ENCODE measurements at places on chromosomes 2 and 18. TPM values are rescaled to one million over a fixed set of nuclear protein-coding genes. Genes with fewer than 3 reads are reported as not detected.

FOXD4L1 gene
- not detected for total RNA-seq

IL37 gene
- total RNA-seq: not detected

CHRNA1 gene
- total RNA-seq: 0.09 TPM

FAM124B gene
- total RNA-seq: 130 TPM

INPP5D gene
- 26.9 TPM for total RNA-seq

HPCAL1 gene
- total RNA-seq: 55.2 TPM

REG1B gene
- total RNA-seq: not detected

SLC11A1 gene
- 0.19 TPM for total RNA-seq

MYO7B gene
- 0.47 TPM for total RNA-seq

OR6B2 gene
- not detected for total RNA-seq

IL1RL1 gene
- total RNA-seq: 89.9 TPM

HOXD11 gene
- total RNA-seq: not detected

GKN1 gene
- not detected for total RNA-seq

TWIST2 gene
- 1.6 TPM for total RNA-seq

IL36G gene
- total RNA-seq: not detected
